ENCODE measurements at places on chromosomes 7 and 10.

DNA sequence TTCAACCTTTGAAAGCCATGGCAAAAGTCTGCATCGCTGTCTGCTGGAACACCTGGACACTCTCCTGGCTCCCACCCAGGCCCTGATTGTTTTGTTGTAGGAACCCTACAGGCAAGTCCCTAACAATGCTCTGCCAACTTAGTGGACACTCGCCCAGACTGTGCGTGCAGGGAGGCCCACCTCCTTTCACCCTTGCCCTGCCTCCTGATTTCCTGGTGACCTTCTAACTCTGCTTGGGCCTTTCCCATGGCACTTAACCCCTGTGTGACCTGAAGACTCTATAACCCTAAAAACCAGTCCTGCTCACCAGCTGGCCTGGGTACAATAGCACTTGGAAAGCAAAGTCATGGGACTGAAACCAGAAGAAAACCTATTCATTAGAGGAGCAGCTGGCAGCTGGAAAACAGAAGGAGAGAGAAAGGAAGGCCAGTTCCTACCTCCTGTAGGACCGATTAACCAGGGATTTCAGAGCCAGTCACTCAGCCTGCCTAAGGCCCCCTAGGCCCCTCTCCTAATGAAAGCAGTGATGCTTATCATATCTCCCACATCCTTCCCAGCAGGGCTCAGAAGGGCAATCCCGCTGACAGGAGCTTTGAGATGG lies 82.7 kb upstream of the KMT2E start:
- no peak for DNase-seq

DNA sequence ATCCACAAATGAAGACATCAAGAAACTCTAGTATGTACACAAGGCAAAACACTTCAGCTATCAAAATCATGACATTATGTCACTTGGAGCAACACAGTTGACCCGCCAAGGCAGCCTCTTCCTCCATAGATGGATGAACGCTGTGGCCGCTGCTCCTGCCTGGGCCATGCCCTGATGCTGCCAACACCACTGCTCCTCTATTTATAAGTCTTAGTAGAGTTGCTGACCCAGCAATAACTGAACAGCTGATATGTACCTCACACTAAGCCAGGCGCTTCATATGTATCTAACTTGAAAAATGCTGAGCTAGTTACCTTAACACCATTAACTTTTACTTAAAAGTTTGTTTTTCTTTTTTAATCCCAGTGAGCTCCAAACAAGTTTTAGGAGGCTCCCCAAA lies 131.9 kb downstream of the LYZL1 start:
- DNase-seq: no peak

DNA sequence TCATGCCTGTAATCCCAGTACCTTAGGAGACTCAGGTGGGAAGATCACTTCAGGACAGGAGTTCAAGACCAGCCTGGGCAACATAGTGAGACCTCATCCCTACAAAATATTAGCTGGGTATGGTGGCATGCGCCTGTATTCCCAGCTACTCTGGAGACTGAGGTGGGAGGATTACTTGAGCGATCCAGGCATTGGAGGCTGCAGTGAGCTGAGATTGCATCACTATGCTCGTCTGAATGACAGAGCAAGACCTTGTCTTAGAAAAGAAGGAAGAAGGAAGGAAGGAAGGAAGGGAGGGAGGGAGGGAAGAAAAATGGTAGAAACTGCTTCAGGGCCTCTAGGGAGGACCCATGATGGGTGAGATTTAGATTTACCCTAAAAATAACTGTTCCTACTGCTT lies 112.3 kb downstream of the SPDYE5 start:
- no peak for DNase-seq

- no peak for DNase-seq
Observed at GRCh38 chr10:17768957-17769356, 17.0 kb downstream of the TMEM236 start.

DNA sequence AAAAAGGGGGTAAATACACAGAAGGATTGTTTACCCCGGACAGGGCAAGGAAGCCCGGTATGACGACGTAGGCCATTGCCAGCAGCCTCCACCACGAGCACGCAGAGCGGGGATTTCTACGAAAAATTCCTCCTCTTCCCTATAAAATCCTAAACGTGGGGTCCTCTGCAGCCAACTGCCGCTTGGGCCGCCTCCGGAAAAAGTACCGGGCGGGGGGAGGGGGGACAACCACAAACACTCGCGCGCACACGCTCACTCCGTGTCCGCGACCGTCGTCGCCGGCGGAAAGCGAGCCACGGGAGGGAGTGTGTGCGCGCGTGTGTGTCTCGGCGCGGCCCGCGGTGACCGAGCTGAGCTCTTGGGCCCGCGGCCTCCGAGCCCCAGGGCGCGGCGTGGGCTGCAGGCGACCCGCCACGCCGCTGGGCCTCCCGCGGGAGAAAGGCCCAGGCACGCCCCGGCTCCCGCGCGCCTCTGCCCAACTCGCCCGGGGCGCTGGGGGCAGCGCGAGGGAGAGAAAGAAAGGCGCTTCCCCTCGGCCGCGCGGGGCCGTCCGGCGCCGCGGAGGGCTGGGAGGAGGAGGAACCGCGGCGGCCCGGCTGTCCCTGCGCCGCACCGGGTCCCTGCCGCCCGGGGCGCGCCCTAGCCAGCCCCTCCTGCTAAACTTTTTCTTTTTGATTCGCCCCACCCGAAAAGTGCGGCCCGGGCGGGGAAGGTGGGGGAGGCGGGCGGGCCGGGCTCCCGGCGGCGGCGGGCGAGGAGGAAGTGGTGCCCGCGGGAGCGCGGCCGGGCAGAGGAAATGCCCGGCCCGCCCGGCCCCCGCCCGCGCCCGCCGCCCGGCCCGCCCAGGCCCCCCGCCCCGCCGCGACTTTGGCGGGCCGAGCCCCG lies 1.5 kb downstream of the CTBP2 start:
- DNase-seq: no peak

- no peak for DNase-seq
Observed at GRCh38 chr7:95593343-95593742, 3.0 kb downstream of the PDK4 start.

DNA sequence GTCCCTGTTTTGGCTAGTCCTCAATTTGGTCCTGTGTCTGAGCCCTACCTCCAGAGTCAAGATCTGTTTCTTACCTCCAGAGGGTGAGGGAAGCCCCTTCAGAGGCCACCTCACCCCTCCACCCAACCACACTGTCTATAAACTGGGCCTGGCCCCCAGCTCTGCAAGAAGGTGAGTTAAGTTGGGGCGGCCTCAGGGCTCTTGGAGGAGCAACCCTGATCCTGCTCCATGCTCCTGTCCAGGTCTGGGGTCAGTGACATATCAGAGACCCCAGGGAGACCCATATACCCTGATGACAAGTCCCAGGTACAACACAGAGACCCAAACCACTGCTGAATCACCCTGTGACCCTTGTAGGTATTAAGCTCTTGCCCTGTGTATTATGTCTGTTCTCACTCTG lies 69.5 kb downstream of the MYL10 start:
- DNase-seq: no peak

- no peak for DNase-seq
Observed at GRCh38 chr7:115984105-115984504, 46.5 kb downstream of the TFEC start.

- DNase-seq: no peak
Observed at GRCh38 chr7:122643250-122643649, 55.7 kb downstream of the RNF133 start.

- DNase-seq: no peak
Observed at GRCh38 chr10:130790339-130790738, 521.2 kb downstream of the TCERG1L start.

DNA sequence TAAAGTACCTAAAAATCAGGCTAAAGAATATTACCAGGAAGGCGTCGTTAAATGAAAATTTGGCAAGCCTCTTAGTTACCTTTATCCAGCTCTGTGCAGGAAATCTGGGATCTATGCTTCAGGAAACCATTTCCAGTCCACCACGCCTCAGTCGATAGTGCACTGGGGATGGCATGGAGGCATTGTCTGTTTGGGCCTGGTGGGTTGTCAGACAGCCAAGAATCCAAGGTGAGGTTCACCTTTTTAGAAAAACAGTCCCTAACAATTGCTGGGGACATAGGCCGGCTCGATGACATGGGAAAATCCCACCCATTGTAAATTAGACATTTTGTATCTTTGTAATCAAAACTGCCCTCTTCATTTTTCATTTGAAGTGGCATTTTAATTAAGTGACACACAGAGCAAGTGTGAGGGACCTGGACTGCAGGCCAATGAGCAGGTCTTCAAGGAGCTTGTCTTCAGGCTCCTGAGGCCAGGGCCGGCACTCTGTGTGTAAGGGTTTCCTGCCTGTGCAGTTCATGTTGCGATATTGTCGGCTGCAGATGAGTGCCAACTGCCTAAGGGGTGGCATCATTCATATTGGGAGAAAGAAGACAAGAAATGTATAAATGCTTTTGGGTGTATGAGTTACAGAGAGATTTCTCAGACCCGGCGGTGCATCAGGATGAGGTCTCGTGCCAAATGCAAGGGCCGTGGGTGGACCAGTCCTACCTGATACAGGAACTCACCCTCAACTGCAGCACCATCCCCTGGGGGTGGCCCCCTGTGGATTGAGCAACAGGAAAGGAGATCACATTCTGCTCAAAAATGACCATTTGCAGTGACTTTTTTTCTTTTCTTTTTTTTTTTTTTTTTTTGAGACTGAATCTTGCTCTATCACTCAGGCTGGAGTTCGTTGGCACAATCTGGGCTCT lies 80.8 kb downstream of the PTPRE start:
- no peak for DNase-seq

DNA sequence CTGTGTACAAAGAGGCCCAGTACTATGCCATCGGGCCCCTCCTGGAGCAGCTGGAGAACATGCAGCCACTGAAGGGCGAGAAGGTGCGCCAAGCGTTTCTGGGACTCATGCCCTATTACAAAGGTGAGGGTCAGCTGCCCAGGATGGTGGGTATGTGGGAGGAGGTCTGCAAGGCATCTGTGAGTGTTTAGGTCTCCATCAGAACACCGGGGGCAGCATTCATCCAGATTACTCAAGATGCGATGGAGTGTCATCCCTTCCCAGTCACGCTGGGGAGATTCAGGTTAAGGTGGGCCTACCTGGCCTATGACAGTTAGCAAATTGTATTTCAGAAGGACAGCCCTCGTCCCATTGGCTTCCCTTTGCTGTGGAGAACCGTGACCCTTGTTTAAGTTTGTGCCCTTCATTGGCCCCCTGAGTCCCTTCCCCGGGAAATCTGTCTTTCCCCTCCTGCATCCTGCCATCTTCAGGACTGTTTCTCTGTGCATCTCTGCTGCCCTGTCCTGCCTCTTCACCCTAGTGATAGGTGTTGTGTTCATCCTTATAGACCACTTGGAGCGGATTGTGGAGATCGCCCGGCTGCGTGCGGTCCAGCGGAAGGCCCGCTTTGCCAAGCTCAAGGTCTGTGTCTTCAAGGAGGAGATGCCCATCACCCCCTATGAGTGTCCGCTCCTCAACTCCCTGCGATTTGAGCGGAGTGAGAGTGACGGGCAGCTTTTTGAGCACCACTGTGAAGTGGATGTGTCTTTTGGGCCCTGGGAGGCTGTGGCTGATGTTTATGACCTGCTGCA lies 9.8 kb downstream of the KCTD7 start:
- no peak for DNase-seq

- DNase-seq: no peak
Observed at GRCh38 chr10:128971374-128972035, 495.5 kb upstream of the MGMT start.

DNA sequence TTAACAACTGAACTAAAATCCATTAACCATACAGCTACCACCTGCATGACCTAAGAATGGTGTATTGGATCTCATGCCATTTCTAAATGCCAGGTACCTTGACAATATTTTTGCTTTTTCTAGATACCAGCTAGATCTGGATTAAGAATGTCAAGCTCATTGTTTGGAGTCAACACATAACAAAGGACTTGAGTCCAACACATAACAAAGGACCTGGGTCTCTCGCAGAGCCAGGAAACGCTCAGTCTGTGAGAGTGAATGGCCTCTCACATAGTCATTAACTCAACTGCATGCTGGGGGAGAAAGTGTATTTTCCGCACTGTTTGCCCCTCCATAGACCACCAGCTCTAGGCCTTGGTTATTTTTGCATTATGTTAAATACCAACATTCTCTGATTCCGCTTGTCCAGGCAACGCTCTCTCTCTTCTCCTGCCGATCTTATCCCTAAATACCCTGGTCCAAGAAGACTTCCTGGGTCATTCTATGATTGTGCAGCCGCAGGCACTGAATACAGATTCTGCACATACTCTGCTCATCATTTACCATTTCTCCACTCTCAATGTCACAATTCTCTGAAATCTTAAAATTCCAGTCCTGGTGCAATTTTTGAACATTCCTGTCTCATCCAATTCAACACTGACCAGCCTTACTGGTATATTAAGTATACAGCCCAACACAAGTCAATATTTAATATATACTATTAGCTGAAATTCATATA lies 31.2 kb downstream of the ITIH5 start:
- DNase-seq: no peak

DNA sequence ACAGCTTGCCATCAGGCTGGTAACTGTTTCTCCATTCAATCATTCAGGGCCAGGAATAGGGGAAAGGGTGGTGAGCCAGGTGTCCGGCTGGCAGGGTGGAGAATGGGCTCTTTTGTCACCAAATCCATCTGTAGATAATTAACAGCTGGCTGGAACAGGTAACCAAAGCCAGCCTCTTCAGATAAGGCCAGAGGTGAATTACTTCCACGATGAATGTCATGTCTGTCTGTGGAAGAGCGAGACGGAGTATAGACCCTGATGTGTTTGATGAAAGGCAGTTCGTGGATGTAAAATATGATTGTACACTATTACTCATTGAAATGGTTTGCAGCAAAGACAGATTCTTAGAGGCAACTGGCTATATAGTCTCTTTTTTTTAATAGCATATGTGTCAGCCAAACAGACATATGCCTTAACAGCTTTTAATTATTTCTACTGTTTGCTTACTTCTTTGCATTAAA lies 149.8 kb downstream of the KLF6 start:
- no peak for DNase-seq

DNA sequence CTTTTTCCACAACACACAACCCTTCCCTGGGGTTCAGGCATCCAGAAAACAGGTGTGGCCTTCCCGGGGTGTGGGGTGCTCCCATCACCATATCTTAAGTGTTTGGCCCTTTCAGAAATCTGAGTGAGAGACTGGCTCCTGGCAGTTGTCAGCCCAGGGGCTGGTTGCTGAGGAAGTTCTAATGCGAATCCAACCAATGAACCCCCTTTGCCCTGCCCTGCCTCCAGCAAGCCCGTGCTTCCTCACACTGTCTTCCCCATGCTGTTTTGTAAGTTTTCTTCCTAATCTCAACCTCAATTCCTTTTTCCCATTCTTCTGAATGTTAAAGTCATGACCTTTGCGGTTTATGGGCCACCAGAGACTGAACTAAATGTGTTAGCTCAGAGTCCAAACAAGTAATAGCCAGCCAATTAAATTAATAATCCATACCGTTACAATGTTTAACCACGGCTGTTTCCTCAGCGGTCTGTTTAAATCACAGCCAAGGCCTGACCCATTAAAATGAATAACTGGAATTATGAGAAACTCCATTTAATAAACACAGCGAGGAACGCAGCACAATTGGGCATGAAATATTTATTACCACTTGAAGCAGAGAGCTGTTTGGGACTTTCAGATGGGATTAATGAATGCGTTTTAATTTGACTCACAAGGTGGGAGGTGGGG lies 90.9 kb upstream of the TCF7L2 start:
- DNase-seq: no peak

DNA sequence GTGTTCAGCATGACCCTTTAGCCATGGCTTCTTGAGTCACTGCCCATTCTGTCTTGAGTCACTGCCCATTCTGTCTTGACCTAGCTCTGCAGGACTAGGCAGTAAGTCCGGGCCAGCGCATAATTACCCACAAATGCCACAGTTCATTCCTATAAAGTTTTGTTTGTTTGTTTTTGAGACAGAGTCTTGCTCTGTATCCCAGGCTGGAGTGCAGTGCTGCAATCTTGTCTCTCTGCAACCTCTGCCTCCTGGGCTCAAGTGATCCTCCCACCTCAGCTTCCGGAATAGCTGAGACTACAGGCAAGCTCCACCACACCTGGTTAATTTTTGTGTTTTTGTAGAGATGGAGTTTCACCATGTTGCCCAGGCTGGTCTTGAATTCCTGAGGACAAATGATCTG lies 32.7 kb upstream of the TARP start:
- no peak for DNase-seq
